Suppressor macrophage treated with lipopolysaccharide for 1 hour (primary cell): ENCODE measurements at places on chromosomes 12 and 14.

- no peak for DNase-seq
These were observed 69.3 kb upstream of the ADAMTS20 start for GRCh38 chr12:43621262-43621661.

DNA sequence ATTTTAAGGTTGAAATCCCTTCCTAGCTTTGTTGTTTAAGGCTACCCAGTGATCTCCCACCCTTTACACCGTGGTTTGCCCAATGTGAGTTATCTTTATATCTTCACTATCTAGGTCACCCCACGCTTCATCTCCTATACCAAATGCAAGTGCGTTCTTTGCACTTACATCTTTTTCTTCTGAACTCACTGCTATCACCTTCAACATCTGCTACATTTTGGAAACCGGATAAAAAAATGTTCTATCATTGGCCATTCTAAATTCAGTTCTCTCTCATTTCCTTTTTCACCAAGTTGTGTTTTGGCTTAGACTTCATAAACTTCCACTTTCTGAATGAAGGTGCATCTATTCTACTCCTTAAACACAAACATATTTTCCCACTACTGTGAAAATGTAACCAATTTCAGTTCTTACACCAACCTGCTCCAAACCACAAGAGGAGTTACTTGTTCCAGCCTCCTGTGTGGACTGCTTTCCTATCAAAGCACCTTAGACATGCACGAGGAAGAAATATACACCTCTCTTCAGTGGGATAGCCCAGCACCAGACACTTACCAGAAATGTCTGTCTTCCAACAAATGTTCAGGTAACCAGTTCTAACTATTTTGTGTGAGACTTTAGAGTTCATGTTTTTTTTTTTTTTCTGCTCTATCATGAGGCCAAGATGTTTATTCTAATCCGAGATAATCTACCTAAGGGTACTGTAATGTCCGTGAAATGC is 21.9 kb downstream of the CLEC9A start:
- DNase-seq = no peak

DNA sequence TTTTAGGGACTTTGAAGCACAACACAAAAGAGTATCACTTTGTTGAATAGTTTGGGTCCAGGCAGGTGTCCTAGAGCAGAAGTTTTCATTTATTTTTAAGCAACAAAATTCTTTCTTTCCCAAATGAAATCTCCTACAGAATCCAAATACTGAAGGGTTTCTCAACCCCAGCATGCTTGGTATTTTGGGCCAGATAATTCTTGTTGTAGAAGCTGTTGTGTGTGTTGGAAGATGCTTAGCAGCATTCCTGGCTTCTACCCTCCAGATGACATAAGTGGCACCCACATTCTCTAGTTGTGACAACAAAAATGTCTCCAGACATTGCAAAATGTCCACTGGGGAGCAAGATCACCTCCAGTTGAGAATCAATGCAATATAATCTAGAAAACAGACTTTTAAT is 97.8 kb downstream of the PRKCH start:
- DNase-seq = no peak

GRCh38 chr14:50095895-50096294 is 20.5 kb downstream of the VCPKMT start:
- no peak for DNase-seq

DNA sequence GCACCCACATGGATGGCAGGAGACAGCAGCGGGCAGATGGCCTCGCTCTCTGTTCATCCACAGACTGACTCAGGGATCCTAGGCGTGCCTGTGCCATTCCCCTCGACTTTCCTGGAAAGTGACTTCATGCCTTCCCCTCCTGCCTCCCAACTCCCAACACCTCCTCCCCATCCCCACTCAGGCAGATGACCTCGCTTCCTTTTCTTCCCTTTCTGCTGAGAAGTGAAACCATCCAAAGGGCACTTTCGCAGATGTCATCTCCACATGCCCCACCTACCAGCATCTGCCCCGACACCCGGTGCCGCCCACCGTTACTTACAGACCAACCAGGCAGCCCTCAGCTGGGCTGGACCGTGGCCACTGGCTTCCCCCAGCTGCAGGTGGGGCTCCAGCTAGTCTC is 29.6 kb downstream of the BEGAIN start:
- DNase-seq = peak; percentile 87

DNA sequence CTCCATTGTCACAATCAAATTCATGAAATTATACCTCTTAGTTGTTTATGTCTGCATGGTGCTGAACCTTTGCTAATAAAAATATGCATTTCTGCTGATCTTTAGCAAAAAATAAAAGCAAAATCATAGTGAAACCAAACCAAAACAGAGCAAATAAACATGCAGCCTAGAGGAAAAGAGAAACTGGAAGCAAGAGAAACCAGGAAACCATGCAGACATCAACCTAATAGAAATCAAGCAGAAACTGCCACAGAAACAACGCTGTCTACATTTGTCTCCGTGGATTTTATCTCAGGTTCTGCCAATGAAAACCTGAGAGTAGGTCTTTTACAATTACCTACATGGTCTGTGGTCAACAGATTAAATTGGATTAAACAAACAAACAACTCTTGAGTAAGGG is 173.7 kb downstream of the SYT10 start:
- no peak for DNase-seq

GRCh38 chr12:24943947-24944600 is 4.8 kb downstream of the BCAT1 start:
- no peak for DNase-seq

GRCh38 chr12:72282721-72283120 is 10.6 kb downstream of the TRHDE start:
- no peak for DNase-seq

DNA sequence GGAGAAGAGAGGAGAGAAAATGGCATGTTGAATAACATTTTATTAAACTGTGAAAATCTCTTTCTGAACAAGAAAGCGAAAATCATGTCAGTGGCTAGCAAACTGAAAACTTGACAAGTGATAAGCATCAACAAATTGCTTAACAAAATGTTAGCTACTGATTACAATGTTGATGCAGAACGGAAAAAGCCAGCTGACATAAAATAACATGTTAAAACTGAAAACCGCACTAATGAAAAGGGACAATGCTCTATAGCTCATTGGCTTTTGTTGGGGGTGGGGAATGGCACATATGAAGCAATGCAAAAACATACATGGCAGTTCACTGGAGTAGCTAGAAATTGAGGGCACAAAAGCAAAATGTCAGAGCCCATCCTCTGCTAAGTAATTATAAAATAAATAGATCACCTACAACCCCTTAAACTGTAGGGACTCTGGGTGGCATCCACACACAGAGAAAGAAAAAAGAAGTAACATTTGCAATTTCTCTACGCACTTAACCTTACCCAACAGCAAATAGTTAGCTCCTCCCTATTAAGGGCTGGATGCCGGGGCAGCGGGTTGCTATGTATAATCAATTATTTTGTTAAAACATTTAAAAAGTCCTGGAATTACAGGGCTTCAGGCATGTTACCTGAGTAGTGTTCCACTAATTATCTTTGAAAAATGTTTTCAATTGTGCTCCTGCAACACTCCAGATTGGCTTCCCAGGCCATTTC is 129.2 kb upstream of the USP15 start:
- DNase-seq = peak; percentile 25

DNA sequence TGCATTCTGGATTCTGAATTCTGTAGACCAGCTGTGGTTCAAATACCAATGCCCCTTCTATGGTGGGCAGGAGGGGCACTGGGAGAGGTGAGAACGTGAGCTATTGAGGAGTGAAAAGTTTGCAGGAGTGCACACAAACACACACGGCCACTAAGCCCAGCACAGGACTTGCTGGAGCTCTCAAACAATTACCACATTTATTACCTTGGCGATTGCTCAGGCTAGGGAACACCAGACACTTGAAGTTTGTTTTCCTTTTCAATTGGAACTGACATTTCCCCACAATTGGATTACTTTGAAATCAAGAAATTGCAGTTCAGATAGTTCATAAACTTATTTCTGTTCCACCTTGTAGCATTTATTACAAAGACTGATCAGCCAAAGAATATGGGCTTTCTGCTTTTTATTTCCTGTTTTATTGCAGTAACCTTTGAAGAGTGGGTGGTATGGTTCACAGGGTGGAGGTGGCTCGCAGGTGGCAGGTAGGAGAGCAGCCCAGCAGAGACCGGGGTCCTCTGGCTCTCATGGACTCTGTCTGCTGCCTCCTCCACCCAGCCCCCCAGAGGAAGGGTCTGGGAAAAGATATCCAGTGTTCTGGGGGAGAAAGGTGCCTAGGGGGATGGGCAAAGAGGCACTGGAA is 429.8 kb upstream of the CCDC196 start:
- DNase-seq = no peak

DNA sequence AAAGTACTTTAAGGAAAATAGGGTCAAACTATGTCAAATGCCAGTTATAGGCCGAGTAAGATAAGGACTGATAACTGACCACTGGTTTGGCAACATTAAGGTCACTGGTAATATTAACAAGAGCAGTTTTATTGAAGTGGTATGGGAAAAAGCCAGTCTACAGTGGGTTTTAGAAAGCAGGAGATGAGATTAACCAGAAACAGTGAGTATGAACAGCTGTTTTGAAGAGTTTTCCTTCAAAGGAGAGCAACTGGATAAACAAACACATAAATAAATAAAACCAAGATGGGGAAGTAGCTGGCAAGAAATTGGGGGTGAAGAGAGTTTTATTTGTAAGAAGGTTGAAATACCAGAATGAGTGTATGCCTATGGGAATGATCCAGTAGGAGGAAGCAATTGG is 30.3 kb downstream of the KITLG start:
- DNase-seq = no peak

GRCh38 chr14:22781301-22781991 is 15.0 kb downstream of the OXA1L start:
- DNase-seq = no peak

- no peak for DNase-seq
These were observed 81.3 kb upstream of the RESF1 start for GRCh38 chr12:31877884-31878283.

- DNase-seq = no peak
These were observed 79.6 kb downstream of the EPS8 start for GRCh38 chr12:15709551-15709950.

- no peak for DNase-seq
These were observed 10.2 kb upstream of the NYNRIN start for GRCh38 chr14:24388474-24389179.

GRCh38 chr14:105931808-105932483 is 405.6 kb downstream of the TMEM121 start:
- no peak for DNase-seq

DNA sequence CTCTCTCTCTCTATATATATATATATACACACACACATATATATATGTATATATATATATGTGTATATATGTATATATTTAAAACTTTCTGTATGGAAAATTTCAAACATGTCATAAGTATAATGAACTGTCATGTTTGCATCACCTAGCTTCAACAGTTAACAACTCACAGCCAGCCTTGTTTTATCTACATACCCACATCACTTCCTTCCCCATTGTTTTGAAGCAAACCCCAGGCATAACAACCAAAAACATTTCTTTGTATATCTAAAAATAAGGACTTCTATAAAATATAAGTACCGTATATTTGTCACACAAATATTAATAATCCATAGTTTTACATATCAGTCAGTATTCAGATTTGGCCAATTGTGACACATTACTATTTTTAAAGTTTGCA is 57.4 kb downstream of the PAPOLA start:
- no peak for DNase-seq

DNA sequence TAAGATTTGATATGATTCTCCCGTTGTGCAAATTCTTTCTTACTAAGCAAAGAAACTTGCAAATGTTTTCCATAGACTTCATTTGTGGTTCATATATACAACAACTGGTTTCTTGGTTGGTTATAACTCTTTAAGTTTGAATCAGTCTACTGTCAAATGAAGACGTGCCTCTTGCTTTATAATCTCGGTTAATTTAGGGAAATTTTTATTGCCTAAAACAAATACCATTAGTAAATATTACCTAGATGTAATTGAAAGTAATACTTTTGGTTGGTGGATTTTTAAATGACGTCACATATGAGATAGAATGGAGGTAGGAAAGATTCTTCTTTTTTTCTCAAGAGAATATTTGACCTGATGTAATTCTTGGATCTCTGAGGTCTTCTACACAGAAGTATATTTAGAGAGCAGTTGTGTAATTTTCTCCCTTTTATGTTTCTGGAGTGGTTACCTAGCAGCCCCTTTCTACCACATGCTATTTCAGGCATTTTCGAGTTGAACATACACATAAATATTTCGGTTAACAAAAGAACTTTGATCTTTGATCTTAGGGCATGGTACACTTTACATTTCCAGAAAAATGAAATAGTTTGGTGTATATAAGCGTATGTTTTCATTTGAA is 1.7 kb downstream of the ATF7IP start:
- DNase-seq = peak; percentile 72

GRCh38 chr14:102772781-102773570 is 4.3 kb upstream of the TRAF3 start:
- no peak for DNase-seq

DNA sequence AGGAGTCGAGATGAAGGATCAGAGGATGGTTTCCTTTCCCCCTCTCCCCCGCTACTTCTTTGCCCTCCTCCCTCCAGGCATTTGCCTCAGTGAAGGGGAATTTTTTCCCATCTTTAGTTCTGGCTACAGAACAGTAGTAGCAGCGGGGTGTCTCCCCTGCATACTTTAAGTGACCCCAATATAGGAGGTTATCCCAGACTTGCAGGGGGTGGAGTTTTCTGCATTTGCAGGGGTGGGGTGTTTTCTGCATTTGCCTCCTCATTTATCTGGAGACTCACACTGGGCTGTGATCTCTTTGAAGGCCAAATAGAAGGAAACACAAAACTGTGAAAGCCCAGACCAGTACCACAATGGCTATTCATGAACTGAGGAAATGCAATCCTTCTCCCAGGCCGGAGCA is 19.8 kb downstream of the PTPRB start:
- no peak for DNase-seq

DNA sequence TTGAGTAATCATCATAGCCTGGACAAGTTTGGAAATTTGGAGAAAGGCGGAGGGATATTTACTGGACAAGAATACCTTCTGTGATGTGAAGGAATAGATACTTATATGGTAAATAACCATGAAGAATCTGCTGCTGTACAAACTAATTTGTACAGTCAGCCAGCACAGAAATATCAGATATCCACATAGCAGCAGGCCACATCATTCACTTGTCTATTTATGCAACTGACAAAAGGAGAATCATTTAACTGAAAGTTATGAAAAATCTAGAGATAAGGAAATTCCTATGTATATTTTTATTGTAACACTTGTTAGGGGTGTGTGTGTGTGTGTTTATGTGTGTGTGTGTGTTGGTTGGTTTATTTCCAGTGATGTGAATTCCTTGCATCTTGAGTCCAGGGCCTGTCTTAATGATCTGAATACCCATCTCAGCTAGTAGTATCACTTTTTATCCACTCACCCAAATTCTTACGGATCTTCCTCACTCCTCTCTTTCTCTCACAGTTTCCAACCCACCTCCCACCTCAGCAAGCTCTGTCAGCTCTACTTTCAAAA is 10.5 kb upstream of the LRIG3 start:
- DNase-seq = no peak

GRCh38 chr14:37668646-37669045 is 73.2 kb downstream of the TTC6 start:
- DNase-seq = no peak

DNA sequence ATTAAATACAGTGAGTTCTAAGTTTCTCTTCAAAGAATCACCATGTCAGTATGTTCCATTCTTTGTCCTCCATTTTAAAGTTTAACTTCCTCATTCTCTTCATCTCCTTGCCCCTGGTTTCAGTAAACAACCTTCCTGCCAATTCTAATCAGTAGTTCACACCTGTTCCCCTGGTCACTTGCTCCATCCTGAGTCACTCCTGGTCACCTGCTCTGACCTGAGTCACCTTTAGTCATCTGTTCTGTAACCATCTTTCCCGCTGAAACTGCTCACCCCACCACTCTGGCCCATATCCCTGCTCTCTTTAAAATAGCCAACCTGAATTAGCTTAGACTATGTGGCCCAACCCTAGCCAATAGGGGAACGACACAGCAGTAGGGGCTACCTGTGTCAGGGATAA is 1447.4 kb upstream of the TMEM132C start:
- no peak for DNase-seq
